ENCODE measurements at places on chromosomes 3 and 15.

DNA sequence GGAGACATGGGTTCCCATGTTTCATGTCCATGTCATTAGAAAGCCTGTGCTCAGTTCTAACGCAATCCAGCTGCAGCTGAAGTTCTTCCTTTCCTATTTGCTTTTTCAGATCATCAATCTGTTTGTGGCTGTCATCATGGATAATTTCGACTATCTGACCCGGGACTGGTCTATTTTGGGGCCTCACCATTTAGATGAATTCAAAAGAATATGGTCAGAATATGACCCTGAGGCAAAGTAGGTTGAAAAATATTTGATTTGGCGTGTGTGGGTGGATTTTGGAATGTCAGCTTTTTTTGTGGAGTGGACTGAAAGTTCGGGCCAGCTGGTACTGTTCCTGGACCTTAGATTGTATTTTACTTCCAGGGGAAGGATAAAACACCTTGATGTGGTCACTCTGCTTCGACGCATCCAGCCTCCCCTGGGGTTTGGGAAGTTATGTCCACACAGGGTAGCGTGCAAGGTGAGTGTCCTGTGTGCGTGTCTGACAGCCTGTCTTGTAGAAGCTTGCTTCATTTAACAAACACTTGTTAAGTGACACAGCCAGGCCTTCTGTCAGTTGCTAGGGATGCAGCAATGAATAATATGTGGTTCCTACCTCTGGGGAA, 69.6 kb downstream of the CHDH start:
- DNase-seq = no peak

GRCh38 chr3:177295116-177295515, 97.8 kb upstream of the TBL1XR1 start:
- DNase-seq = no peak

- peak; percentile 10 for DNase-seq
Measured at GRCh38 chr3:73508330-73508954, 116.3 kb downstream of the PDZRN3 start.

DNA sequence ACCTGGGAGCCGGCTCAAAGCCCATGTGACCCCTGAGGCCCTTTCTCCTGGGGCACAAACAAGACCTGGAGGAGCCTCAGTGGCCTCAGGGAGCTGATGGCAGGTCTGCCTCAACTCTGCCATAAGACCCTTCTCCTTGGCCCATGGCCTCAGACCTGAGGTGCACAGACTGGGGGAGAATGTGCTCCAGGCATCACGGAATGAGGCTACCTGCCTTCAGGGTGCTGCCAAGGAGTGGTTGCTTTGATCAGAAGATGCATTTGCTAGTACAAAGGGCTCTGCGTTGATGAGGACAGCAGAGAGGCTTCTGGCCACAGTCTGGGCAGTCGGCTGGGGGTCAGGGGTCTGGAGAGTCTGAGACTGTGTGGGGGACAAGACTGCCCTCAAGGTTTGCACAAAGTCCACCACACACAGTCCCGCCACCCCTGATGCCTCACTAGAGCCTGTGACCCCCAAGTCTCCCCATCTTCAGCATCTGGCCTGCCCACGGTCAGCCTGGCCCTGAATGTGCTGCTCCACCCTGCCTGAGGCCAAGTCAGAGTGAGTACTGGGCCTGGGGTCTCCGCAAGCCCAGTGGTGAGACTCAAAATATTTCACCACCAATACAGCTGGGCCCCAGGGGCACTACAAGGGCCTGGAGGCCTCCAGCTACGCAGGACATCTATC, 26.6 kb downstream of the ALDH1L1 start:
- no peak for DNase-seq

- no peak for DNase-seq
Measured at GRCh38 chr15:36177590-36178302, 401.7 kb upstream of the CDIN1 start.

- no peak for DNase-seq
Measured at GRCh38 chr3:51392355-51393133, 1.5 kb downstream of the RBM15B start.

DNA sequence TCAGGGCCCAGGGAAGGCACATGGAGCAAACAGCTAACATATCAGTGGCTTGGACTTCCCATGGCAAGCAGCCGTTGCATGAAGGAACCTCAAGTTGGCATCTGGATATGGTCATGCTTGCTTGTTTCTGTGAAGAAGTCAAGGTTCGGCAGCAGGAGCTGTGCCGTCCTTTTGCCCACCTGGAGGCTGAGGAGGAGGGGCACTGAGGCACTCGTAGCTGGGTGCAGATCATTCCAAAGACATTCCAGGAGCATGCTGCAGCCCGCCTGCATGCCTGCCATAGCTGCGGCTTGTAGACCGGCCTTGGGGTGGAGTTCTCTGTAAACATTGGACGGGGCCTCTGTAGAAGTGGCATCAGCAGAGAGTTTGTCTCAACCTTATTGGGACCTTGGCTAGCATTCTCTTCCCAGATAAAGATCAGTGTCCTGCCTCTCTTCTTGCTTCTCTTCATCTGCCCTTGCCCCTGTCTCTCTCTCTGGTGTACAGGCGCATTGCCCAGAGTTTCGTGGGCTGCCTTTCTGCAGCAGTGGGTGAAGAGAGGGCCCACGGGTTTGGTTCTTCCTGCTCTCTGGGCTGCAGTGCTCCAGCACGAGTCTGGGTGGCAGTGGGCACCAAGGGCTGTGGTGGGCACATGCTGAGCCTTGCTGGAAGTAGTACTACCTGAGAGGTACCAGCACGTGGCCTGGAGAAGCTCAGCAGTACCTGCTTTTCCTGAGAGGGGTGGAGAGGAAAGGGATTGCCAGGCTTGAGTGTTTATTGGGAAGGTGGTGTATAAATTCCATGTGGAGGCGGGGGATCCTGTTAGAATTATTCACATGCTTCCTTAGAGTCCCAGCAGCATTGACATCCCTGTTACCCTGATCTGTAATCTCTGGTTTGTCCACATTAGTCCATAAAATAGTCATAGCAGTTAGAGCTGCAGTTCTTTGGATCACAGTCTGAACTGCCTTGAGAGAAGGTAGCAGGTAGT, 49.4 kb downstream of the CHCHD6 start:
- DNase-seq = no peak

DNA sequence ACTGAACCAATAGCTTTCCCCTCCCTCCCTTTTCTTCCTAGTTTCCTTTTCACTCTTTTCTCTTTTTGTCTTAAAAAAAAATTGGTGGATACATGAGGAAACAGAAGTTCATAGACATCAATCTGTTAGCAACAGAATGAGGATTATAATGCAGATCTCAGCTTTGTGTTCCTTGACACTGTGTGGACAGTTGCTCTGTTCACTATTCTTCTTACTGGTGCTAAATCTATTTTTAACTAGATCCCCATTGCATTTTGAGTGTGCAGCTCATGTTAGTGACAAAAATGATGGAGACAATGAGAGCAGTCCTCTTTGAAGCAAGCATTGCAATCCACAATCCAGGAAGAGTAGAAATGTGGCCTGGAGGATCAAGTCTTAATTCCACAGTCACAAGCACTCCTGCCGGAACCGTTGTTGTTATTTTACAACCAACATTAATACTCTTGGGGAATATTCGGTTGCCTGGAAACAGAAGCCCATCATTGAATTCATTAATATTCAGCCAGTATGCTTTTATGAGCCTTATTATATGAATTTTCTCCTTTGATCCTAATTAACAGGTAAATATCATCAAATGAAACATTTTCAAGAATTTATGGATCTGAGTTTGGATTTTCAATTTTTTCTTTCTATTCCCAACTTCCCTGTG, 1016.8 kb downstream of the NTRK3 start:
- no peak for DNase-seq

DNA sequence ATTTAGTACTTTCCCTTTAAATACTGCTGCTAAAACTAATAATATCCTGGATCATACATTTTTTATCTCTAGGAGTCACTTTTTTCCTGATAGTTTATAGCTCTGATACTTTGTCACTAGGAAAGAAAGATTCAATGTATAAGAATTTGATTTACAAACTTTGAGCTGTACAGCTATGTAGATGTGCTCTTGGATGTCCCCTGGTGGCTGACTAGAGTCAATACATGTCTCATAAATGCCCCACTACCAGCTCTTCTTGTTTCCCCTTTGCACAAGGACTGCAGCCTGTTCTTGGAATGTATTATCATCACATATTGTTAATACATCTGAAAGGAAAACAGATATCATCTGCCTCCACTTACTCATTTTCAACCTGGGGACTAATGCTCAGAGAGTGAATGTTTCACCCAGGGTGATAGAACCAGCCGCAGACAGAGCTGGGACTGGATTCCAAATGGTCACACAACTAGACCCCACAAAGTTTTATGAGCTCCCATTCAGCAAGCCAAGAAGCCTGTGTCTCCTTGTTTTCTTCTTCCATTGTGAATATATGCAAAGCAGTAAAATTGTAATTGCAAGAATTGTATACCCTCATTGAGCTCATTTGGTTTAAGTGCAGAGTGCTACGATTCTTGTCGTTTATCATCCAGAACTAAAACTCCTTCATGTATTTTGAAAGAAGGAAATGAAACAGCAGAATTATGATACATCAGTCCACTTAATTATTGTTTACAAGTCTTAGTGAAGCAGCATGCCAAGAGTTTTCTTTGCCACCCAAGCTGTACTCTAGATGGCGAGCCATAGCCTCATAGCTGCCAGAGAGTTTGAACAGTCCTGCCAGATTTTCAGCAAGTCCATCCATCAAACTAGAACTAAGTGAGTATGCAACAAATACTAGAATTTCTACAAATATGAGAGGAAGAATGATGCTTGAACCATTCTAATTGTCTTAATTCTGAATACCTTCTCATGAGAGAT, 261.6 kb upstream of the LMCD1 start:
- peak; percentile 16 for DNase-seq

- no peak for DNase-seq
Measured at GRCh38 chr15:25671132-25671531, 192.0 kb downstream of the ATP10A start.

DNA sequence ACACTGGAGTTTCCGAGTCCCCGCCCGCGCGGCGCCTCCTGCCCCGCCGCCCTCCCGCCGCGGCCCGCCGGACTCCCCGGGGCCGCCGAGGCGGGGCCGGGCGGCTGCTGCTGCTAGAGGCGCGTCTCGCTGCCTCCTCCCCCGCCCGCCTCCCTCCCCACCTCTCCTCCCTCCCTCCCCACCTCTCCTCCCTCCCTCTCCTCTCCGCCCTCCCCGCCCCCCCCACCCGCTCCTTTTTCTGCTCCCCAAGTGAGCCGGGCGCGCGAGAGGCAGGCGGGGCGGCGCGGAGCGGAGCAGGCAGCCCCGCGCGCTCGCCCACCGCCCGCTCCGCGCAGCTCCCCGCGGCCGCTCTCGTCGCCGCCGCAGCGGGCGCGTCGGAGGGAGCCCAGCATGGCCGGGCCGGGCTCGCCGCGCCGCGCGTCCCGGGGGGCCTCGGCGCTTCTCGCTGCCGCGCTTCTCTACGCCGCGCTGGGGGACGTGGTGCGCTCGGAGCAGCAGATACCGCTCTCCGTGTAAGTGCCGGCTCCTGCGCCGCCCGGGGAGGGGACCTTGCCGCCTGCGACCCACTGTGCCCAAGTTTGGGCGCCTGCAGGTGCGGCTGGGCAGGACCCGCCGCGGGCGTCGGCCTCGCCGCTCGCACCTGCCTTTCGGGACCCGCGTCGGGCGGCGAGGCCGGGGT, at the start of gene CACNA2D3:
Gene CACNA2D3 (plus strand): TSS at position 229 of the 679 bp plus-strand sequence.
- DNase-seq = no peak

DNA sequence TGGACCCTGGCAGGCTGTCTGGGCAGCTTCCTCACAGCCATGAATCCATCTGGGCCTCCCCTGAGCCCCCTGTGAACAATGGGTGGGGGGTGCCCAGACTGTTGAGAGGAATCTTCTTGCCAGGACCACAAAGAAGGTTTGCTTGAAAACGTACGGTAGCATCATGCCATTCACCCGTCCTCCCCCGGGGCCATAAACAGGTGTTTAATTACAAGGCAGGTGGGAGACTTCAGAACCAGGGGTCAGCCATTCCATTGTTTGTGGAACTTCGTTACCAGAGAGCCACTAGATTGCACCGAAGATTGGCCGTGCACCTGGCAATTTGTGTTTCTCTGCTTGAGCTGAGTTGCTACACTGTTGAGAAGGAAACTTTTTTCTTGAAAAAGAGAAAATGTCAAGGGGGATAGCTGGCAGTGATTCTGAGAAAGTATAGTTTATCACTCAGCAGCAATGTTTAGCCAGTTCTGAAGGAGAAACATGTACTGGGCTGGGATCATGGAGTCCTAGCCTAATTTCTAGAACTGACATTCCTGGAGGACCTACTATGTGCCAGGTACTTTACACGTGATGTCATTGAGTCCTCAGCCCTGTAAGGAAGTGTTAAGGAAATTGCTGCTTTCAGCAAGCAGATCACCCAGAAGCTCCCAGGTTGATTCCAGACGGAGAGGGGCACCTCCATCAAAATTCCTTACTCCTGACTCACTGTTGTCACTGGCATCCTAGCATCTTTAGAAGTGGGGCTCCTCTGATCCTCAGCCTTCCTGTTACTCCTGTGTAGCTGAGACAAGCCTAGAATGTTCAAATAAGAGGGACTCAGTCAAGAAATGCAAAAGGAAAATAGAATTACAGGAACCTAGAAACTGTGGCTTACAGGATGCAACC, 103.8 kb upstream of the UBE2E1 start:
- no peak for DNase-seq

GRCh38 chr3:51395493-51396213, 4.6 kb downstream of the RBM15B start:
- no peak for DNase-seq

DNA sequence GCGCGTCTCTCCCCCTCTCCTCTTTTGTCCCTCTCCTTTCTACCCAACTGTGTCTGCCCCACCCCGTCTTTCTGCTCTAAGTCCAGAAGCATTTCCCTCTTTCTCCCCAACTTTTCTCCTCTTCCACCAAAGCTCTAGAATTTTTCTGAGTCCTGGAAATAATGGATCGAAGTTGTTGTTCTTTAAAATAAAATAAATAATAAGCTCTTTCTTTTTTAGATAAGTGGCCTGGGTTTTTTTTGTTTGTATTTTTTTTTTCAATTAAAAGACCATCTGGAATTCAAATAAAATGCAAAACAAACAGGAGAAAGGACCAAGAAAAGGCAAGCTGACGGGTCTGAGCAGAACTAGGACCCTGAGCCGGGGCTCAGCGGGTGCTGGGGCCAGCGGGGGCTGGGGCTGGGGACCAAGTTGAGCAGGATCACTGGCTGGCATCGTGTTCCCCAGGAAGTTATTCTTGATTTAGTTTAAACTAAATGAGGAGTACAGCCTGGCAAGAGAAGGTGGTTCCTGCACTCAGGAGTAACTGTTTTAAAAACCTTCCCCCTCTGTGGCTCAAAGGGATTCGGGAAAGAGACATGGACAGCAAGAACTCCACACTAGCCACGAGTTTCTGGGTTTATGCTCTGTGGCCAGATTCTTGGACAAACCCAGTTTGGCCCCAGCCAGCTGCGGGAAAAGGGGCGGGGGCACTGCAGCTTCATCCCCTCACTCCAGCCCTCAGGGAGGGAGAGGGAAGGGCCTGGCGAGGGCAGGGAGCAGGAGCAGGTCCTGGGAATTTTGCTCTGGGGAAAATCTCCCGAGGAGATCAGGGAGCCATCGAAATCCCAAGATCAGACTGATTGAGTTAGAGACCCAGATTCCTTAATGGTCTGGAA, 8.4 kb downstream of the GATA2 start:
- DNase-seq = no peak

DNA sequence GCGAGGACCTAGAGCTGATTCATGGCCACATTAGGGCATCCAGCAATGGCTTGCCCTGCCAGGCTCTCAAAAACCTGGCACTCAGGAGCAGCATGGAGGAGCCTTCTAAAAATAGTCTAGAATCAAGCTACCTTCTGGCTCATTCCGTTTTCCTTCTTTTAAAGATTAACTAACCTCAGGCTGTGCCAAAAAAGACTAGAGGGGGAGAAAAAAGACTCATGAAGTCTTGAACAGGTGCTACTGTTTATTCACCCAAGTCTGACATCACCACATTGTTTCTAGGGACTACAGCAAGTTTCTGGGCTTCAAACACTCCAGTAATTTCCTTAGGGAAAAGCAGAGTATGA, 125.8 kb downstream of the TNIK start:
- DNase-seq = no peak

GRCh38 chr15:51267703-51268083, 70.7 kb downstream of the CYP19A1 start:
- DNase-seq = peak; percentile 27
